Placental pericyte (primary cell): ENCODE measurements at places on chromosomes 12 and 14. TPM values are rescaled to one million over a fixed set of nuclear protein-coding genes. Genes with fewer than 3 reads are reported as not detected.

Gene ASCL1
- total RNA-seq = not detected in 2 replicates

Gene MUCL1
- total RNA-seq = not detected in 2 replicates

Gene PTPRO
- total RNA-seq = 0.72 TPM in 1 of 2 replicates, not detected in the other

Gene GAPDH
- total RNA-seq = 8,063 and 8,320 TPM in 2 replicates

Gene IFNG
- total RNA-seq = not detected in 2 replicates

Gene FGD4
- total RNA-seq = 5.9 and 12.7 TPM in 2 replicates

Gene MDGA2
- total RNA-seq = under 0.01 and 0.43 TPM in 2 replicates

Gene PTPRQ
- total RNA-seq = 0.22 and 0.29 TPM in 2 replicates

Gene NRXN3
- 0.22 and 0.72 TPM in 2 replicates for total RNA-seq

Gene CD163L1
- total RNA-seq = 2.4 and 7.4 TPM in 2 replicates

Gene WNT5B
- total RNA-seq = 9.6 and 120 TPM in 2 replicates

Gene LGR5
- total RNA-seq = not detected in 2 replicates

Gene EMP1
- total RNA-seq = 56.2 and 219 TPM in 2 replicates

Gene RNASE2
- total RNA-seq = not detected in 2 replicates

Gene PLA2G1B
- total RNA-seq = not detected in 2 replicates

Gene KRT74
- not detected in 2 replicates for total RNA-seq

Gene CCT2
- total RNA-seq = 209 and 390 TPM in 2 replicates

Gene COPS7A
- total RNA-seq = 82.7 and 104 TPM in 2 replicates

Gene BHLHE41
- total RNA-seq = 0.66 and 1.6 TPM in 2 replicates

Gene FOXM1
- total RNA-seq = 2.6 and 41.4 TPM in 2 replicates

Gene KLHDC1
- 1.6 and 2.4 TPM in 2 replicates for total RNA-seq

Gene NKX2-1
- not detected in 2 replicates for total RNA-seq

Gene PLEKHG3
- total RNA-seq = 3.1 and 11.2 TPM in 2 replicates

Gene DNAJC22
- total RNA-seq = 1.1 and 2.1 TPM in 2 replicates

Gene KCNA5
- total RNA-seq = not detected in 2 replicates

Gene SDR39U1
- 14.5 and 19.7 TPM in 2 replicates for total RNA-seq

Gene KRT5
- 1.7 TPM in 1 of 2 replicates, not detected in the other for total RNA-seq

Gene BORCS5
- total RNA-seq = 10.1 and 10.6 TPM in 2 replicates

Gene CLEC1B
- total RNA-seq = not detected in 2 replicates

Gene LALBA
- total RNA-seq = not detected in 2 replicates

Gene CLEC2D
- total RNA-seq = 3.5 and 5.4 TPM in 2 replicates

Gene GALNT6
- 10.5 and 108 TPM in 2 replicates for total RNA-seq

Gene EMC9
- total RNA-seq = 14.3 and 14.9 TPM in 2 replicates

Gene AQP6
- not detected in 2 replicates for total RNA-seq
